Stomach (tissue), 19 donors: ENCODE measurements at places on chromosomes 11 and 22. TPM values are rescaled to one million over a fixed set of nuclear protein-coding genes. Genes with fewer than 3 reads are reported as not detected.

- DNase-seq = no peak
- peaks cover 15% of the 10 kb centered on the region for H3K4me1 ChIP-seq
- peaks cover 99% of the 10 kb centered on the region for H3K36me3 ChIP-seq
Measured at GRCh38 chr11:8638300-8638699, 44.2 kb downstream of the TRIM66 start.

CHST1 gene
- 1.7 TPM for polyA plus RNA-seq

DNA sequence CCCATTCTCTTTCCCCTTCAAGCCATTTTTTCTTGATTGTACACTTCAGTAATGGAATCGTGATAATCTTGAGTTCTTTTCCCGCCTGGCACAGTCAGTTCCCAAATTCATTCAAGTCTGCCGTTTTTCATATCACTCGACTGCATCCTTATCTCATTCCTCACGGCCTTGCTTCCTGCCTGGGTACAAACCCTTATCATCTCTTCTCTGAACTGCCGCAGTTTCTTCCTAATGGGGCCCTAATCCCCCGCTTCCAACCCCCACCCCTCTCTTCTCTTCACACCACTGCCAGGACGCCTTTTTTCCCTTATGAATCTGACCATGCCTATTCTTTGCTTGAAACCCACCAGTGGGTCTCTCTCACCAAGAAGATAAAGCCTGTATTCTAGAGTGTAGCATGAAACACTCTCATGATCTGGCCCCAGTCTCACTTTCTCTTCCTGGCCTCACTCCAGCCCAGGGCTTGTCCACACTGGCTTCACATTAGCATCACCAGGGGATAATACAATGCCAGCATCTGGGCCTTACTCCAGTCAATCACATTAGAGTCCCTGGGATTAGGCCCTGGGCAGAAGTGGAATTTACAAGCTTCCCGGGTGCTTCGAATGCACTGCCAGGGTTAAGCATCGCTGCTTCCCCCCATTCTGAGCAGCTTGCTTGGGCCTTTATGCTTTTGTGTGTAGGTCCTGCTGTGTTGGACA lies 102.1 kb downstream of the FBXO7 start:
- H3K27ac ChIP-seq = no peak overlapping the region
- no peaks in the 10 kb centered on the region for H3K4me1 ChIP-seq
- no peaks in the 10 kb centered on the region for H3K36me3 ChIP-seq
- H3K27me3 ChIP-seq = no peaks in the 10 kb centered on the region
- no peak overlapping the region for H3K4me3 ChIP-seq

DNA sequence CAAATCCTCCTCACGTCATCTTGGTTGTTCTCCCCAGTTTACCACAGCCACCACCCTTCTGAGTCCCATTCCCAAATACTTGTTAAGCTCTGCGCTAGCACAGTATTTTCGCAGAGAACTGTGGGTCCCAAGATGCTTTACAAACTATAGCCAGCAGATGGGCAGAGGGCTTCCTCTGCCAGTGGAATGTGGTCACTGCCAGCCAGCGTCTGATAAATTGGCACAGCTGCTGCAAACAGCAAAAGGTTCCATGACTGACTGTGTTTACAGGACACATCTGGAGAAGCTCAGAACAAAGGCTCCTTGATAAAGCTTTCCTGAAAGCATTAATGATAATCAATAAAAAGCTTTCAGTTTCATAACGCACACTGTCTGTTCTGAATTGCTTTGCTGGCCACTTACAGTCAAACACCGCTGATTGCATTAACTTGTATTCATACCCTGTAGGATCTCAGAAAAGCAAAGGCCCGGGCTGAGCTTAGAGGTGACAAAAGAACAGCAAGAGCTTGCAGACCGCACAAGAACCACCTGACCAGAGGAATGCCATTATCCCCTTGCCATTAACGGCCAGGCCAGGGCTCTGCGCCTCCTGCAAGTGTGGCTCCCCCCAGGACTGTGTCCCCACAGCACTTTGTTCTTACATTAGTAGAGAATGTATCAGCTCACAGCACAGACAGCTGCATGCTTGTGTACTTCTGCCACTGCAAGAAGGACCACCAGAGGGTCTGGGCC lies 120.6 kb downstream of the MICAL3 start:
- peaks cover 5% of the 10 kb centered on the region for H3K36me3 ChIP-seq
- H3K4me1 ChIP-seq = peaks cover 13% of the 10 kb centered on the region
- H3K27ac ChIP-seq = no peak overlapping the region
- no peaks in the 10 kb centered on the region for H3K27me3 ChIP-seq
- H3K4me3 ChIP-seq = no peak overlapping the region
- DNase-seq = no peak

NXPE2 gene
- not detected for polyA plus RNA-seq

GRCh38 chr22:23245045-23245798 lies 64.9 kb downstream of the BCR start:
- H3K27me3 ChIP-seq = no peaks in the 10 kb centered on the region
- no peaks in the 10 kb centered on the region for H3K36me3 ChIP-seq
- H3K4me1 ChIP-seq = peaks cover 40% of the 10 kb centered on the region
- H3K4me3 ChIP-seq = no peak overlapping the region
- H3K27ac ChIP-seq = peak overlapping the region; percentile 13

OR51B2 gene
- not detected for polyA plus RNA-seq

- no peaks in the 10 kb centered on the region for H3K36me3 ChIP-seq
- peak within 1 kb of the TSS; percentile 30 for H3K27ac ChIP-seq
- no peaks in the 10 kb centered on the region for H3K4me1 ChIP-seq
- H3K27me3 ChIP-seq = no peaks in the 10 kb centered on the region
- DNase-seq = no peak
Measured at GRCh38 chr11:60242740-60243239, at the start of gene MS4A4E. Gene MS4A4E, minus strand, starts transcription at chr11:60243137. Its CDS starts 13,082 bp downstream, at chr11:60230055.

GRCh38 chr22:41021613-41022454 lies 70.6 kb upstream of the EP300 start:
- peaks cover 25% of the 10 kb centered on the region for H3K4me1 ChIP-seq
- no peaks in the 10 kb centered on the region for H3K36me3 ChIP-seq
- peak; percentile 89 for DNase-seq
- no peaks in the 10 kb centered on the region for H3K27me3 ChIP-seq
- H3K4me3 ChIP-seq = peak overlapping the region; percentile 61
- peak overlapping the region; percentile 97 for H3K27ac ChIP-seq

UFD1 gene
- polyA plus RNA-seq = 63.4 TPM

GRCh38 chr11:65870706-65871681 lies 1.6 kb downstream of the EFEMP2 start:
- H3K27me3 ChIP-seq = no peaks in the 10 kb centered on the region
- peak overlapping the region; percentile 91 for H3K27ac ChIP-seq
- DNase-seq = no peak
- H3K4me3 ChIP-seq = peak overlapping the region; percentile 63
- peaks cover 34% of the 10 kb centered on the region for H3K4me1 ChIP-seq

DNA sequence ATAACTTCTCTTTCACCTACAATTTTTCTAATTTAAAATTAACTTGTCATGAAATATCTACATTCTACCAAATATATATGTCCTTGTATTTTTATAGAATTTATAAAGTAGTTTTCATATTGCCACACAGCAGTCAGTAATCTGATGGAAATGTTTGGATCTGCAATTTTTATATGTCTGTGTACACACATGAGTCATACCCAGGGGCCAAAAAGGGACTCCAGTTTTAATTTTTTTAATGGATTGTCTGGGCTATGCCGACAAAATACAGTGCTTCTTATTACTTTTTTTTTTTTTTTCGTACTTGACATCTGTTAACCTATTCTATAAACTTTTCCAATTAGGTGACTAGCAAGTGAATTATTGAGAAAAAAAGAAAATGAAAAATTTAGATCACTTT lies 6.3 kb downstream of the GUCY1A2 start:
- H3K27ac ChIP-seq = no peak overlapping the region
- no peak overlapping the region for H3K4me3 ChIP-seq
- peaks cover 8% of the 10 kb centered on the region for H3K27me3 ChIP-seq
- no peaks in the 10 kb centered on the region for H3K36me3 ChIP-seq
- no peaks in the 10 kb centered on the region for H3K4me1 ChIP-seq
- no peak for DNase-seq

DNA sequence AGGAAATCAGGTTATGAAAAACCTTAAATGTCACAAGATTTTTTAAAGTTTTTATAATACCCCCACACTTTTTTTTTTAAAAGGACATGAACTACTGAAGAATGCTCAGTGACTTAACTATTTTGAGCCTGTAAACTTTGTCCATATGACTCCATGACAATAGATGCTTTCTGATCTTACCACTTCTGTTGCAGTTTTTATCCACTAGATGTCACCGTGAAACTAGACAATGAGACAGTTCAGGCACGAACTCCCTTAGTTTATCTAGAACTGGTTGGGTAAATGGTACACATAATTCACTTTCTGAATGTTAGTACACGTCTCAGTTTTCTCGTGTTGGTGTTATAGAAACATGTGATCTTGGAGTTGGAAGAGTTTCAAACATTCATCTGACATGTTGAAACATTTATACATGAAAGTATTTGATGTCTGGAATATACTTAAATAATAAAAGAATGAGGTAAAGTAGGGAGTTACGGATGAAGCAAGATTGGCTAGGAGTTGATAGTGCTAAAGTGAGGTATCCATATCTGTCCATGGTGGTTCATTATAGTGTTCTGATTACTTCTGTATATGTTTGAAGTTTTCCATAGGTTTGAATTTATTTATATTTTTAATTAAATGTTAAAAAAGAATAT lies 8.1 kb downstream of the CCDC15 start:
- H3K36me3 ChIP-seq = no peaks in the 10 kb centered on the region
- H3K4me1 ChIP-seq = no peaks in the 10 kb centered on the region
- H3K4me3 ChIP-seq = no peak overlapping the region
- H3K27ac ChIP-seq = no peak overlapping the region
- DNase-seq = no peak
- no peaks in the 10 kb centered on the region for H3K27me3 ChIP-seq

DNA sequence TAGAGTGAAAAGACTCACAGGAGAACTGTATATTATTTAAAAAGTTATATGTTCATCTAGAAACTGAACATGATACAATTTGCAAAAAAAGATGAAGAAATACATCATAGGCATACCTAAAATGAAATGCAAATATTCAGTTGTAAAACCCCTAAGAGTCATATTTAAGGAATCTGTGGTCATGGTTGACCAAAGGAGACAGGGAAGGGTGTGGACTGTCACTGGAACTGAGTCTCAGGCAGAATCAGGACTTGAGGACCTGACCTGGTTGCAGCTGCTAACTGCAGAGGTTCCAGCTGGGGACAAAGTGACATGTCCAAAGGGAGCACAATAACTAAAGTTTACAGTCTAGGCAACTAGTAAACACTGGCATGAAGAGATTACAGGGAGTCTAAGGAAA lies 211.3 kb upstream of the RAG2 start:
- no peak overlapping the region for H3K4me3 ChIP-seq
- H3K27me3 ChIP-seq = no peaks in the 10 kb centered on the region
- H3K4me1 ChIP-seq = no peaks in the 10 kb centered on the region
- no peak for DNase-seq

TIMM10B gene
- 14.9 TPM for polyA plus RNA-seq

- H3K27me3 ChIP-seq = no peaks in the 10 kb centered on the region
- peaks cover 16% of the 10 kb centered on the region for H3K36me3 ChIP-seq
- H3K4me3 ChIP-seq = no peak overlapping the region
Measured at GRCh38 chr22:47034076-47034808, 271.8 kb downstream of the TBC1D22A start.

SYCE3 gene
- 0.80 TPM for polyA plus RNA-seq

SLC22A6 gene
- not detected for polyA plus RNA-seq

OSBP2 gene
- 1.8 TPM for polyA plus RNA-seq

GRCh38 chr22:45684169-45684568 lies 12.5 kb downstream of the ATXN10 start:
- H3K27ac ChIP-seq = no peak overlapping the region
- no peaks in the 10 kb centered on the region for H3K4me1 ChIP-seq
- H3K4me3 ChIP-seq = no peak overlapping the region
- H3K27me3 ChIP-seq = no peaks in the 10 kb centered on the region

DNA sequence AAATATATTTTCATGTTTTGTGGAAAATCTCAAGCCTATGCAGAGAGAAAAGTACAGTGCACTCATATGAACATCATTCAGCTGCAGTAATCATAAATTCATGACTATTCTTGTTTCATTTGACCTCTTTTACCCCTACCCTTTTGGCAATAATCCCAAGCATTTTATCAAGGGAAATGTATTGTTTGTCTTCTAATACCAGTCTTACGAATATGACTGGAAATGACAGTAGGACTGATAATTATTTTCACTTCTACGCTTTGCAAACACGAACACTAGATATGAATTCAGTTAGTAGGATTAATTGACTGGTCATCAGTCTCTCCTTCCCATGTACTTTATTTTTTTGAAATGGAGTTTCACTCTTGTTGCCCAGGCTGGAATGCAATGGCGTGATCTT lies 90.3 kb downstream of the MTMR3 start:
- no peak overlapping the region for H3K27ac ChIP-seq
- H3K36me3 ChIP-seq = no peaks in the 10 kb centered on the region
- H3K4me3 ChIP-seq = no peak overlapping the region
- no peak for DNase-seq
- no peaks in the 10 kb centered on the region for H3K27me3 ChIP-seq

DNA sequence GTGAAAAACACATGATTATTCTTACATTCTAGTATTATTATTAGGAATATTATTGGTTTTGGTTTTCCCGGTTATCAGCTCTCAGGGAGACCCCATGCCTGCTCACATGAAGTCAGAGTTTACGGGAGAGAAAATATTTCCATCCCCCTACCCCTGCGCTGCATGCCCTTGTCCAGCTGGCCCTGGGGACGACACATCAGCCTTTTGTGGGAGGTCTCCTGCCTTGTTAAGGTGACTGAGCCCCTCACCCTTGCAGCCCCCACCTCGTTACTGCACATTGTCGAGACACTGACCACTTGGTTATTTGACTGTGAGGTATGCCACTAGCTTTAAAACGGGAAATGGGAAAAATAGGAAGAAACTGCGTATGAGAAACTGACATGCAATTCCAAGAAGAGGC lies 63.0 kb downstream of the PARVG start:
- DNase-seq = peak; percentile 20
- H3K27me3 ChIP-seq = peaks cover 24% of the 10 kb centered on the region
- no peaks in the 10 kb centered on the region for H3K36me3 ChIP-seq
- H3K4me1 ChIP-seq = no peaks in the 10 kb centered on the region
- no peak overlapping the region for H3K27ac ChIP-seq

- DNase-seq = no peak
- peaks cover 80% of the 10 kb centered on the region for H3K27me3 ChIP-seq
- H3K4me1 ChIP-seq = peaks cover 17% of the 10 kb centered on the region
- H3K27ac ChIP-seq = peak overlapping the region; percentile 90
Measured at GRCh38 chr11:123193742-123194141, 1.3 kb downstream of the CLMP start.

DCDC1 gene
- polyA plus RNA-seq = not detected

DNA sequence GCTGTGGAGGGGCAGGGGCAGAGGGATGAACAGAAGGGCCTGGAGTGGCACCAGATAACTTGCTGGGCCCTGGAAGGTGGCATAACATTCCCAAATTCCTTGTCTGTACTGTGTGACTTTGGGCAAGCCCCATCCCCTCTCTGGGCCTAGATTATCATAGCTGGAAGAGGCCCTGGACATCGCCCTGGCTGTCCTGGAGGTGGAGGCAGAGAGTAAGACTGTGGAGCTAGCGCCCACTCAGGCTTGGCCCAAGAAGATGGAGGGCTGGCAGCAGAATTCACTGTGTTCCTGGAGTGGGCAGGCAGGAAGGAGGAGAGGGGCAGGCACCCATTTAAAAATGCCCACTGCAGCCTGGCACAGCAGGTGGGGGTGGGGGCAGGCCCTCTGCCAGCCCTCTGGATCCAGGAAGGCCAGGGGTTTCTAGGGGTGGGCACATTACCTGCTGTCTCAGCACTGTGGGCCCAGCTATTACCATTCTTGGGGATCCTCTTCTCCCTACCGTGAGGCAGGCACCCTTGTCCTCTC lies 22.6 kb downstream of the ARHGEF17 start:
- peaks cover 97% of the 10 kb centered on the region for H3K4me1 ChIP-seq
- H3K4me3 ChIP-seq = no peak overlapping the region
- no peaks in the 10 kb centered on the region for H3K36me3 ChIP-seq
- no peaks in the 10 kb centered on the region for H3K27me3 ChIP-seq
- DNase-seq = no peak
